Activated CD8-positive, alpha-beta memory T cell treated with anti-CD3 and anti-CD28 coated beads, Interleukin-2, amount 10 ng/mL, durations not matched to agents 7 days and 5 days (primary cell): ENCODE measurements at places on chromosomes 2 and 18. TPM values are rescaled to one million over a fixed set of nuclear protein-coding genes. Genes with fewer than 3 reads are reported as not detected.

GRCh38 chr2:42009657-42010580 is 37.9 kb upstream of the PKDCC start:
- no peak overlapping the region for H3K4me3 ChIP-seq
- peaks cover 10% of the 10 kb centered on the region for H3K4me1 ChIP-seq
- H3K27ac ChIP-seq, result no peak overlapping the region
- peaks cover 34% of the 10 kb centered on the region for H3K27me3 ChIP-seq
- H3K36me3 ChIP-seq, result no peaks in the 10 kb centered on the region

DNA sequence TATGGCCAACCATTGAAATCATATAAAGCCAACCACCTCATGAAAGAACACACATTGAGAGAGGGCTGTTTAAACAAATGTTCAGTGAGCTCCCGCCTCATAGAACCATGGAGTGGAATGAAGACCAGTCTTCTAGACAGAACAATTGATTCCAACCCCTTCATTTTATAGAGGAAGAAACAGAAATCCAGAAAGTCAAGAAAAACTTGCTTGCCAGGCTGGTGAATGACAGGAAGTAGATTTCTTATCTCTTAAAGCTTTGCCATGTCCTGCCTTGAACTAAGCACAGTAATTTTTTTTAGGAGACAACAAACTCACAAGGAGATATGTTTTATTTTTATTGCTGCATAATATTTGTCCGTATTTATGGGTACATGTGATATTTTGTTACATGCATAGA is 16.5 kb upstream of the NRP2 start:
- H3K27me3 ChIP-seq, result peaks cover 10% of the 10 kb centered on the region
- no peaks in the 10 kb centered on the region for H3K36me3 ChIP-seq
- peaks cover 3% of the 10 kb centered on the region for H3K4me1 ChIP-seq
- H3K27ac ChIP-seq, result no peak overlapping the region
- no peak overlapping the region for H3K4me3 ChIP-seq
- no peak for DNase-seq

DNA sequence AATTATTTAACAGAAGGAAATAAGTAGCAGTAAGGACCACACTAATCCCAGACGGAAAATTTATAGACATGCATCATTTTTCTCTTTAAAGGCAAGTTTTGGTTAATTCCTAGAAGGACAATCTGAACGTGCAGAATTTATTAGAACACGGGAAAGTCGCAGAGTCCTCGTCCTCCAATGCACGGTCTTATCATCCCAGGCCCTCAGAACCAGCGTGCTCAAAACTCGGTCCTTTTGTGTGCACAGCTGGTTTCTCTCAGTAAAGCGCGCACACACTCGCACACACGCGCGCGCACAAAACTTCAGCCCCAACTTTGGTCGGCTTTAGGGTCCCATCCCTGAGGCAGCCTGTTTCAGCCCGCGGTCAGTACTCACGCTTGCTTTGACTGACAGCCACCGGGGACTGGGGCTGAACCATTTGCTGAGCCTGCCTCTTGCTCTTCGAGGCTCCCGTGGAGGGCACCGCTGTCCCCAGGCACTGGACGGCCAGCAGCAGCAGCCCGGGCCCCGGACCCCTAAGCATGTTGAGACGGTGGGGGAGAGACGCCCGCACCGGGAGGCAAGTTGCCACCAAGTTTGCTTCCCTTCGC is 493 bp downstream of the FN1 start:
- H3K27me3 ChIP-seq, result peaks cover 87% of the 10 kb centered on the region
- H3K27ac ChIP-seq, result no peak overlapping the region
- peaks cover 20% of the 10 kb centered on the region for H3K4me1 ChIP-seq

DNA sequence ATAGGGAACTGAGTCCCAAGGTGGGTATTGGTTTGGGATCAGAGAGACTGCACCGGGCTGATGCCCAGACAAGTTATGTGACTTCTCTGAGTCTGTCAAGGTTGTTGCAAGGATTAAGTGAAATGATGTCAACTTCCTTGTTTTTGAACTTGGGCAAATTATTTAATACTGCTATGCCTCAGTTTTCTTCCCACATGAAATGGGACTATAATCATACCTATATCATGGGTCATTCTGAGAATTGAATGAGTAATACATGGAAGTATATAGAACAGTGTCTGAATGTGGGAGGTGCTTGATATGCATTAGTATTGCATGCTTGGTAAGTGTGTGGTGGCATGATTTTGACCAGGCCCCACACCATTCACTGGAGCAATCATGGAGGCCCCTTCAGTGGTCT is 99.0 kb downstream of the PRKCE start:
- H3K27me3 ChIP-seq, result no peaks in the 10 kb centered on the region
- H3K4me3 ChIP-seq, result no peak overlapping the region
- no peak for DNase-seq

- H3K4me3 ChIP-seq, result no peak overlapping the region
- H3K27ac ChIP-seq, result no peak overlapping the region
- DNase-seq, result no peak
- no peaks in the 10 kb centered on the region for H3K4me1 ChIP-seq
These were observed 276.9 kb upstream of the SPHKAP start for GRCh38 chr2:228458364-228458763.

DNA sequence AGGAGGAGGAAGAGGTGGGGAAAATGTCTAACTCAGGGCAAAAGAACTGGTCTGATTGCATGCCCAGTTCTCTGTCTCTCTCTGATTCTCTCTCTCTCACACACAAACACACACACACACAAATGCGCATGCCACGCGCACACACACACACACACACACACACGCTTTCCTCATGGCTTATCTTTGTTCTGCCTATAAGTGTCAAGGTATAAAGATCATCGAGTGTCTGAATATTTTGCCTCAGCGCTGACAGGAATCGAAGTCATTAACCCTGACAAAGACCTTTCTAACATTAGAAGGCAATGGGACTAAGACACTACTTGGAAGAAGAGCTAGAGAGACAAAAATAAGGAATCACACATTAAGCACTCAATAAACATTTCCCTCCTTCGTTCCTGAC is 497.1 kb upstream of the KLHL29 start:
- DNase-seq, result no peak
- H3K4me1 ChIP-seq, result no peaks in the 10 kb centered on the region
- no peaks in the 10 kb centered on the region for H3K36me3 ChIP-seq
- H3K27me3 ChIP-seq, result no peaks in the 10 kb centered on the region

GRCh38 chr2:219644801-219645480 is 17.5 kb downstream of the SLC4A3 start:
- H3K4me1 ChIP-seq, result peaks cover 12% of the 10 kb centered on the region
- peaks cover 11% of the 10 kb centered on the region for H3K27me3 ChIP-seq
- no peak overlapping the region for H3K27ac ChIP-seq

DNA sequence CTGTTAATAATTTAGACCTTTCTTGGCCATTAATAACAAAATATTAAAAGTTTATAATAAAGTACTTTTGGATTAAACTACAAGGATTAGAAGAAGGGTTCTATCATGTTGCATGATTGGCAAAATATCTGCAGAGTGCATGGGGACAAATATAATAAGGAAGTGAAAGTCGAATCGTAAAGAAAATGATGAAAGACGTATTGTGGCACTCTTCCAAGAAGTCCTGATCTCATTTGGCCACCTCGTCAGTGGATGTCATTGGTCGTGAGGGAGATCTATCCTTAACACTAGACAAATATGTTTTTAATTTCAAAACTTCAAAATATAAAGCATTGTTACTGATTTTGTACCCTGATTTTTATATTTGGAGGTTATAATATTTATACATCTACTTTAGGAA is 197.7 kb upstream of the STON1 start:
- H3K27me3 ChIP-seq, result no peaks in the 10 kb centered on the region
- H3K36me3 ChIP-seq, result peaks cover 35% of the 10 kb centered on the region
- H3K4me1 ChIP-seq, result peaks cover 26% of the 10 kb centered on the region
- DNase-seq, result no peak
- no peak overlapping the region for H3K4me3 ChIP-seq

DNA sequence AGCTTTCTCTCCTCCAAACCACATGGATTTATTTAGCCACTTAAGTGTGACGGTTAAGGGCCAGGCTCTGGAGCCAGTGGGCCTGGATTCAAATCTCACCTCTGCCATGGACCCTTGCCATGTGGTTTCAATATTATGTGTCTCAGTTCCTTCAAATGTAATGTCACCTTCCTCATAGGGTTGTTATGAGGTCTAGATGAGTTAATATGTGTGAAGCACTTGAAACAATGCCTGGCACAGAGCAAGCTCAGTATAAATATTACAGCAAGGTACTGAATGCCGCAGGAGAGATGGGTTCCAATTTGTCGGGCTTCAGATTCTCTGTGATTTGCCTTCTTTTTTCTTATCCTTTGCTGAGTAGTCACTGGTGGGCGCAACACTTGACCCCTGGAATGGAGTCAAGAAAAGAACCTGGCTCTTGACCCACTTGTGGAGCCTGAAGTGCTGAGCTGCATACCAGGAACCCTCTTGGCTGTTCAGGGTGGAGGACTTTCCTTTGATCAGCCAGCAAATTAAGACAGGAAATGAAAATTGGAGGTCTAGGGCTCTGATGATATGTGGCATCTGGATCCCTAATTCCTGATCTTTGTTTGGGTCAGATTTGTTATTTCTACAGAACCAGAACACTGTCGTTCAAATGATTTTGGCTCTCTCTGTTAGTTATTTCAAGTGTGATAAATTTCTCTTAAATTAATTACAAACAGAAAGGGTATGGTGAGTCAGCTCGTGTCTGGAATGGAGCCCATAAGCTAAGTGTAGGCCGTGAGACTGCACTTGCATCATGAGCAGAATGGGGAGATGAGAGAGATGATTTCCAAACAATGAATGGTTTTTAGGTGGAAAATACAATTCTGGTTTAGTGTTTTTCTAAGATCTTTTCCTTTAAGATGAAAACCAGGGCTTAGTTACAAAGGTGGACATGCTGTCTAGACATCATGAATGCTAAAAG is 293.0 kb downstream of the KCNS3 start:
- H3K4me3 ChIP-seq, result no peak overlapping the region
- no peaks in the 10 kb centered on the region for H3K36me3 ChIP-seq
- no peak overlapping the region for H3K27ac ChIP-seq
- H3K4me1 ChIP-seq, result no peaks in the 10 kb centered on the region
- H3K27me3 ChIP-seq, result no peaks in the 10 kb centered on the region

HOXD1 gene
- total RNA-seq, result not detected
